ENCODE measurements at places on chromosomes 3 and 15.

DNA sequence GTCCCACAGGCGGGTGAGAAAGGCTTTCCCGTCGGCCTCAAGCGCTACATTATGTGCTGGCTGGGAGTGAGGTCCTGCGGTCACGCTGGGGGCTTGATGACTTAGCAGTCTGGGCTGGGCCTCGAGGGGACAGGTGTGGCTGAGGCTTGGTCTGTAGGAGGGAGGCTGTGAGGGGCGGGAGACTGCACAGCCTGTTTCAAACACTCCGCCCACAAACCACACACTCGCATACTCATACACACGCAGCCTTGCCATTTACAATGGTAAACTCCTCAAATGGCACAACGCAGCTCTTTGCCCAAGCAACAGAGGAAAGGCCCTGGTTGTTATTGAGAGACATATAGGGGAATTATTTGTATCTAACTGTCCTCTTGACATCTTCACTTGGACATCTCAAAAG is 32.4 kb upstream of the RASGRF1 start:
- no peak for DNase-seq

GRCh38 chr3:13578251-13578650 is 29.3 kb downstream of the FBLN2 start:
- DNase-seq, result no peak

- DNase-seq, result no peak
Observed at GRCh38 chr3:188458756-188459155, 304.8 kb downstream of the LPP start.

DNA sequence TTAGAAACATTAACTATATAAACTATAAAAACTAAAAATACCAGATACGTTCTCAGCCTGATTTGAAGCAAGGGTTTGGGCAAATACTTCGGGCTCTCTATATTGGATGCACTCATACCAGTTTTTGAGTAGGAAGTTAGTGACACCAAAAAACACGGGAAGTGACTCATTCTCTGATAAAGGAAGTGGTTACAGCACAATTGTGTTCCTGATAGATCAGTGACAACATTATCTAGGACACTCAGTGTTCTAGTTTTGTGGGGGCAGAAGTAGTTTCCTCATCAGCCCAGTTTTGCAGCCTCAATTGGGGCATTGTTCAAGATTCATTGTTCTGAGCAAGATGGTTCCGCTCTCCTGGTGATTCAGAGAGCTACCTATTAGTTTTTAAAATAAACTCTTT is 469.6 kb upstream of the DPPA4 start:
- no peak for DNase-seq

- no peak for DNase-seq
Observed at GRCh38 chr3:43257850-43258249, 28.5 kb upstream of the SNRK start.

DNA sequence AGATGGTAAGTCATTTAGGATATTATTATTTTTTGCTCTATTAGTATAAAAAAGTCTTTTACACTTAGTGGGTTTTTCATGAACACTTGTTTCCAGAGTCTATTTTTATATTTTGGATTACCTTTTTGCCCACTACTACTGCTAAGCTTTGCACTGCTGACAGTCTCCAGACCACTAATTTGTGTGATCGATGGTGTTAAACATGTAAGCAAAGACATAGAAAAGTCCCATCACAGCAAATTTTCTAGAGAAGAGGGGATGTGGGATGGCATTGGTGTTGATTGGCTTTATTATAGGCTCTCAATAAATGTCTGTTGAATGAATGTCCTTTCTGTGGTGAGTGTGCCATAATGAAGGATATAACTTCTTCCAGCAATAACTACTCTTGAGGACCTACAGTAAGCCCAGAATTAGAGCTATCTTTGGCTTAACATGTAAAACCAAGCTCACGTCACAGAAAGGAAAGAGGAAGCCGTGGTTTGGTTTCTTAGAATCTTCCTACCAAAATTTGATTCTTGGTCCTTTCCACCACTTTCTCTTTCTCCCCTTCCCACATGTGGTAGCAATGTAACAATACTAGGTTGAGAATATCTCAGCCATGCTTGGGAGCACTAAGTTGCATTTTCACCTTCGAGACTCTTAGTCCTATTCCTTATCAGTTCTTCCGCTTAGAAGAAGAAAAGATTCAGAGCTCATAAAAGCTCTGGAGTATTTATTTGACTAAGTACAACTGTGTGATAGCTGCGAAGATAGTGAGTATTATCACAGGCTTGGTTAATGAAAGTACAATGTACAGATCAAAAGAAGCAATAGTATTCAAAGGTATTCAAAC is 90.6 kb upstream of the UMPS start:
- no peak for DNase-seq

DNA sequence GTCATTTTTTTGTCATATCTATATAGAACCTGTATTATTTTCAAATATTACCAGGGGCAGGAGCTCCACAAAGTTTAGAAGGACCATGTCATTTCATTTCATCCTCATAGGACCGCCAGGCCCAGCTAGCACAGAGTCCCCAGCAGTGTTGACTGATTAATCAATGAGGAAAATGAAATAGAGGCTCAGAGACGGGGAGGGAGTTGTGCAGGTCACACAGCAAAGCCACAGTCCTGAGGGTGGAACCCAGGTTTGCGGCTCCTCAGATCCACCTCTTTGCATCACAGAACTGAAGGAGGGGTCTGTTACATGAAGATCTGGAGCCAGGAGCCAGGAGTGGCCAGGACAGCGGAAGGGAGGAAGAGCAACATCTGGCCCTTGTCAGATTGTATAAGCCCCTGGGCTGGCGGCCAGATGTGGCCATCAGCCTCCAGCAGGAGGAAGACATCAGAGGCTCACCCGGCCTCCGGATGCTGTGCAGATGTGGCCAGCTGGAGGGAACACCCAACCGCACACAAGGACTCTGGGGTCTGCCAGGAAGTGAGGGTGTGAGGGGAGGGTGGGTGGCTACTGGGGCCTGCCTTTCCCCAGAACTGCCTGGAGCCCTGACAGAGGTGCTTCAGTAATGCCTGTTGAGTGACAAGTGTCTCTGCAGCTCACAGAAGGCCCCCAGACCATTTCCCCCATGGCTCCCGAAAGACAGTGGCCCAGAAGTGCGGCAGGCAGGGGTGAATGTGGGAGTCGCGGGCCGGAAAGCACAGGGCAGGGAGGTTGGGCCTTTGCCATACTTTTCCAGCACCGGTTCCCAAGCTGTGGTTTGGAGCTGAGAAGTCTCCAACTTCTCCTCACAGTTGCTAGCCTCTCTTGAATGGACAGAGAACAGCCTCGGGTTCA is 21.3 kb downstream of the EFCC1 start:
- no peak for DNase-seq

DNA sequence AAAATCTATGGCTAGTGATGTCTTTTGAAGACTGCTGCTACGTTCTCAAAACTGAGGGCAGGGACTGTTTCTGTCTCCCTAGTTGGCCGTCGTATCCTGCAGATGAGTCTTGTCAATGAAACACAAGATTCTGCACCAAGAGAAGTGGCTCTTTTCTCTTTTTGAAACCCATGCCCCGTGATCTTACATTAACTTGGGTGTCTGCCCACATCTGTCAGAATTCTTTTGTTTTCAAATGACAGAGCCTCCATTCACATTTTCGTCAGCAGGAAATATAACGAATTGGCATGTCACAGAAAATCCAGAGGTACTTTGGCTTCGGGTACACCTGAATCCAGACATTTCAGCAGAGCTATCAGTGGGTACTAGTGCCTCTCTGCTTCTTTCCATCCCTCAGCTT is 331.3 kb upstream of the PROK2 start:
- DNase-seq, result no peak

DNA sequence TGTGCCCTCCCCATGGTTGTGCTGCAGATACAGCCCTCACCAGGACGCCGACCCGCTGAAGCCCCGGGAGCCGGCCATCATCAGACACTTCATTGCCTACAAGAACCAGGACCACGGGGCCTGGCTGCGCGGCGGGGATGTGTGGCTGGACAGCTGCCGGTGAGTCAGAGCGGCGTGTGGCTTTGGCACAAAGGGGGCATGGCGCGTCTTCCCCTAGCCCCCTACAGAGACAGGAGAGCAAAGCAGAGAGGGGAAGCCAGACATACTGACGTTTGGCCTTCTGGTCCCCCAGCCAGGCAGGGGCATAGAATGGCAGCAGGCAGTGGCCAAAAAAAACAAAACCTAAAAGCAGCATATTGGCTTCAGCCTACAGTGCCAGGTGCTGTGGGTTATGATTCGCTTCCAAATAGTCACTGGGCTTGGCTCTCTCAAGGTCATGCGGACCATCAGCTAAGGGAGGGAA is 64.0 kb downstream of the MESD start:
- no peak for DNase-seq

GRCh38 chr3:42732196-42732828 is 29.7 kb upstream of the HHATL start:
- no peak for DNase-seq

All from Caco-2 (cell line).